ENCODE measurements at places on chromosomes 6 and 20. TPM values are rescaled to one million over a fixed set of nuclear protein-coding genes. Genes with fewer than 3 reads are reported as not detected.

- DNase-seq = no peak
Observed at GRCh38 chr20:32386091-32386490, 28.0 kb downstream of the ASXL1 start.

- no peak for DNase-seq
Observed at GRCh38 chr6:84332139-84333034, 104.9 kb upstream of the CEP162 start.

Gene LINC00237
- total RNA-seq = not detected

DNA sequence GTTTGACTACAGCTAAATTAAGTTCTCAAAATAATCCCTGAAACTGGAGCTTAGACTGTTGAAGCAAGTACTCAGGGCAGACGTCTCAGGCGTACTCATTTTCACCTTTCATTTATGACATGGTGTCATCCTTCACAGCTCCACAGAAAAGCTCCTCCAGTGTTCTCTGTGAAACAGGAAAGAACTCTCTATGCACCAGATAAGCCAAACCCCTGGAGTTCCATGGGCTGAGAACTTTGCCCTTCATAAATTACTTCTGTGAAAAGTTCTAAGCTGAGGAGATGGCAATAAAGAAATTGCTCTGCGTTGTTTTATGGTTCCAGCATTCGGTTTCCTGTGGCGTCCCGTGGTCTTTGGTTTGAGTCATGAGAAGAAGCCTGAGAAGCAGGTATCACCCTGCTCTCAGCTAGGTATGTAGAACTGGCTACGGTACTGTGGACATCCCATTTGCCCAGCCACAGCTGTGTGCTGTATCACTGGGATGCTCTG is 20.2 kb upstream of the RREB1 start:
- no peak for DNase-seq

DNA sequence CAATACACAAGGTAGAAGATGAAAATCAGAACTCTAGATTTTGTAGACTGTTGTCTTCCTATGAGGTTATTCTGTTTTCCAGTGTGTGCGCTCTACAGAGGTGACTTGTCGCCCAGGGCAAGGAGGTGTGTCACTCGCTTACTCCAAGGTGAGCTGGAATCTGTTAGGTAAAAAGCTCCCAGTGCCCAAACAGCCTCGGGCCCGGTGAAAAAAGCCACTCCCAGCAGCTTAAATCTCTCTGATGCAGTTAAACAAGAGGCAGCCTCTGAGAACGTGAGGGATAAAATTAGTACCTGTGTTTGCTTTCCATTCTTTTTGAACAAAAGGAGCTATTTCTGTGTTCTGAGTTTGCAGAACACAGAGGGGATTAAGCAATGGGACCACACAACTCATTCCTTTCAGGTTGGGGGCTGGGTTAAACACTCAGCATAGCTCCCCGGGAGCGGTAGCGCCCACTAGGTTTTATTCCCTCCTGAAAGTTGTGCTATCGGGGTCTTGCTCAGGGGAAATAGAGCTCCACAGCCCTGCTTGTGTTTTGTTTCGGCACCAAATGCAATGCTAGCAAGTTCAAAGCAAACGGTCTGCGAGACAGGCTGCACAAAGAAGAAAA is 181.2 kb downstream of the FOXA2 start:
- no peak for DNase-seq

Gene LY6G6F
- not detected for total RNA-seq

Measured in Calu3 (cell line).